ENCODE measurements at places on chromosomes 4 and X.

DNA sequence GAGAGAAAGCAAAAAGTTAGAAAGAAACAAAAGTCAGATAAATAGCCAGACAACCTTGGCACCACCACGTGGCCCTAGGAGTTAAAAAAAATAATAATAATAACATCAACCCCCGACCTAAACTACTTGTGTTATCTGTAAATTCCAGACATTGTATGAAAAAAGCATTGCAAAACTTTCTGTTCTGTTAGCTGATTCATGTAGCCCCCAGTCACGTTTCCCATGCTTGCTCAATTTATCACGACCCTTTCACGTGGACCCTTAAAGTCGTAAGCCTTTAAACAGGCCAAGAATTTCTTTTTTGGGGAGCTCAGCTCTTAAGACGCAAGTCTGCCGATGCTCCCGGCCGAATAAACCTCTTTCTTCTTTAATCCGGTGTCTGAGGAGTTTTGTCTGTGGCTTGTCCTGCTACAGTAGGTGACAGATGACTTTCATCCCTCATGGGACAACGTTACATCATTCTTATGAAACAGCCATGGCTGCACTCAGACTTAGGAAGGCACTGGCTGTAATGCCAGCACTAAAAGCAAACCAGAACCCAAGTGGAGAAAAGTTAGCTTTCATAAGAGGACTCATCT is 520 bp downstream of the ACOX3 start:
- DNase-seq, result no peak

DNA sequence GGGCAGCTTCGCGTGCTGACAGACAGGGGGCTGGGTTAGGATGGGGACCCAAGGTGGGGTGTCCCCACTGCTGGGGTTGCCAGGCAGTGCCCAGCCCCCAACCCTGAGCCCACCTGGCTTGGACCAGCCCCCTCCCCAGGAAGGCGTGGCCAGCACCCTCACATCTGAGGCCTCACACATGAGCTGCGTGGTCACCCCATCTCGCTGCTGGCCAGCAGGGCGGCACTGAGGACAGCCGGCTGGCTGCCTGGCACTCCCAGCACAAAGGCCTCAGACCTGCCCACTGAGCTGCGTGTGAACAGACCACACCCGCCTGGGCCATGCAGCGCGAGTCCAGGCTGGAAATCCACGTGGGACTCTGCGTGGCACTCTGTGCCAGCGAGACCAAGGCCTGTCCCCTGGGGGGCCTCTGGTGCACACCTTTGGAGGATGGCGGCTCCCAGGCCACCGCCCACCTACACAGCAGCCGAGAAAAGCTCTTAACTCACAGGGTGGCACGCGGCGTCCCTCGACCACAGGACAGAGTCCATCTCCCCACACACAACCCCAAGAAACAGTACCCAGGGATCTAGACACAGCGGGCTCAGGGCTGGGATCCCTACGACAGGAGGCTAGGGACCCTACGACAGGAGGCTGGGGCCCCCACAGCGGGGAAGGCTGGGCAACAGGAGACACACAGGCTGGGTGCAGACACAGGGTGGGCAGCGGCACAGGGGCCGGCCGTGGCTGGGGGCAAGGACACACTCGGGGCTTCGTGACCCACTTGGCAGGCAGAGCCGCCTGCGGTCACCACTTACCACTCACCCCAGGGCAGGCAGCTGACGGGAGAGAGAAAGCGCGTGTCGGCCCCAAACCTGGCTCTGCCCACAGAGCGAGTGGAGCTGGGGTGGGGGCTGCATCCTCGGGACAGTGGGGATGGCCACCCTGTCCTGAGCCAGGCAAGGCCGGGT is 9.8 kb downstream of the DGKQ start:
- no peak for DNase-seq

DNA sequence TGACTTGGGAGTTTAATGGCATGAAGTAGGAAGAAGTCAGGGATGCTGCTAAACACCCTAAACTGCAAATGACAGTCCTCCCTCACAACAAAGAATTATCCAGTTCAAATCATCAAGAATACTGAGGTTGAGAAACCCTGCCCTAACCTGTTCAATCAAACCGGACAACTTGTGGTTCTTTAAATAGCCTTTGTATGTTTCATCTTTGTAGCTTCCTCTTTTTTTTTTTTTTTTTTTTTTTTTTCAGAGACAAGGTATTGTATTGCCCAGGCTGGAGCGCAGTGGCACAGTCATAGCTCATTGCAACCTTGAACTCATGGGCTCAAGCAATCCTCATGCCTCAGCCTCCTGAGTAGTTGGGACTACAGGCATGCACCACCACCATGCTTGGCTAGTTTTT is 52.5 kb upstream of the TTC29 start:
- no peak for DNase-seq

- no peak for DNase-seq
These were observed 33.8 kb downstream of the LONRF3 start for GRCh38 chrX:119008110-119008744.

DNA sequence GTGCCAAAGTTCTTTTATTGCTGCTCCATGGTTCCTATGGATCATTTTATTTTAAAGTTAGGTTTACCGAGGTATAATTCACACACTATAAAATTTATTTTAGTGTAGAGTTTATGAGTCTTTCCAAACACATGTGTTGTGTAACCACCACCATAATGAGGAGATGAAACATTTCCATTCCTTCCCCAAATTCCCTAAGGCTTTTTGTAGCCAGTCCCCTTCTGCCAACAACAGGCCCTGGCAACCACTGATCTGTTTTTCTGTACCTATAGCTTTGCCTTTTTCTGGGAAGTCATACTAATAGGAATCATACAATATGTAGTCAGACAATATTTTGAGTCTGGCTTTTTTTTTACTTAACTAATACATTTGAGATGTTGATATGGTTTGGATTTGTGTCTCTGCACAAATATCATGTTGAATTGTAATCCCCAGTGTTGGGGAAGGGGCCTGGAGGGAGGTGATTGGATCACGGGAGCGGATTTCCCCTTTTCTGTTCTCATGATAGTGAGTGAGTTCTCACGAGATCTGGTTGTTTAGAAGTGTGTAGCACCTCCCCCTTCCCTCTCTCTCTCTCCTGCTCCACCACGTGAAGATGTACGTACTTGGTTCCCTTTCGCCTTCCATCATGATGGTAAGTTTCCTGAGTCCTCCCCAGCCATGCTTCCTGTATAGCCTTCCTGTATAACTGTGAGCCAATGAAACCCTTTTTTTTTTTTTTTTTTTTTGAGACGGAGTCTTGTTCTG is 59.6 kb upstream of the DHX15 start:
- DNase-seq, result no peak

GRCh38 chrX:18598413-18598812 is 73.5 kb downstream of the RS1 start:
- no peak for DNase-seq

- DNase-seq, result no peak
These were observed 133.1 kb downstream of the HMX1 start for GRCh38 chr4:8738471-8738931.
